CD8-positive, alpha-beta memory T cell (primary cell): ENCODE measurements at places on chromosomes 3 and 15. TPM values are rescaled to one million over a fixed set of nuclear protein-coding genes. Genes with fewer than 3 reads are reported as not detected.

Gene GOLGA6A
- total RNA-seq: 0.07 TPM

Gene EAF2
- total RNA-seq: 8.9 TPM

Gene ECT2
- 32.9 TPM for total RNA-seq

Gene DNAH12
- total RNA-seq: 0.13 TPM

Gene TRPM1
- not detected for total RNA-seq

Gene GUCA1C
- total RNA-seq: not detected

Gene WDR76
- total RNA-seq: 71.4 TPM

Gene GOLGA8J
- total RNA-seq: 0.11 TPM

Gene TJP1
- total RNA-seq: not detected

Gene TRIM59
- 30.7 TPM for total RNA-seq

Gene GRAMD1C
- 0.81 TPM for total RNA-seq

Gene CCDC54
- total RNA-seq: not detected

Gene BHLHE40
- total RNA-seq: 180 TPM

Gene AHSG
- total RNA-seq: not detected

Gene MINDY4B
- total RNA-seq: not detected

Gene CPLX3
- not detected for total RNA-seq

Gene LRRIQ4
- 0.15 TPM for total RNA-seq

Gene SCG5
- total RNA-seq: 0.24 TPM

Gene MITF
- total RNA-seq: 0.38 TPM

Gene GHRL
- not detected for total RNA-seq

Gene SCG3
- total RNA-seq: not detected

Gene CGNL1
- not detected for total RNA-seq

Gene CELF6
- total RNA-seq: 0.68 TPM

Gene HIGD2B
- 0.33 TPM for total RNA-seq

Gene SMAD6
- total RNA-seq: 0.26 TPM

Gene SEMA3F
- total RNA-seq: not detected

Gene LRRN1
- total RNA-seq: 0.39 TPM

Gene IGSF11
- 0.27 TPM for total RNA-seq

Gene HDC
- not detected for total RNA-seq
